Islet precursor cell (in vitro differentiated cells): ENCODE measurements at places on chromosomes 5 and 9.

DNA sequence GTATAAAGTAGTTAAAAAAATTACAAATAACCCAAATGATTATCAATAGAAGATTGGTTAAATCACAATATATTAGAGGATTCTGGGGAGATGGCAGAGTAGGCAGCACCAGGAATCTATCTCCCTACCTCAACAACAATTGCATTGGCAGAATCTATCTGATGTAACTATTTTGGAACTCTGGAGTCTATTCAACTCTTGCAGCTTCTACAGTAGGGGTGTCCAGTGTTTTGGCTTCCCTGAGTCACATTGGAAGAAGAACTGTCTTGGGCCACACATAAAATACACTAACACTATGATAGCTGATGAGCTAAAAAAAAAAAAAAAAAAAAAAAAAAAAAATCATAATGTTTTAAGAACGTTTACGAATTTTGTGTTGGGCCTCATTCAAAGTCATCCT is 29.2 kb upstream of the ECM2 start:
- DNase-seq = no peak

DNA sequence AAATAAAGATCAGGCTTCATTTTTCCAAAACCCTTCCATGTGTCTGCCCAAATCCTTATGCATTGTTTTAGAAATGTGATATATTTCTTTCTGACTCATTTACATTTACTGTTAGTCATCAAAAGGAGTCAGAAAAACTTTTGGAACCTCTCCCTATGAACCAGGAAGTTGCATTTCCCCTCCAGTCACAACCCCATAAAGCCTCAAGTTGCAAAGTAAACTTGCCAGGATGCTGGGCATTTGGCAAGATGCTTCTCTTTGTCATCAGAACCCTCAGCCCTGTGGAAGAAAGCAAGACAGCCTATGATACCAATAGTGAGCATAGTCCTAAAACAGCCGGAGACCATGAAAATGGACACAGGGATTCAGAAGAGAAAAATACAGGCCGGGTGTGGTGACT is 84.2 kb downstream of the MUSK start:
- DNase-seq = no peak

DNA sequence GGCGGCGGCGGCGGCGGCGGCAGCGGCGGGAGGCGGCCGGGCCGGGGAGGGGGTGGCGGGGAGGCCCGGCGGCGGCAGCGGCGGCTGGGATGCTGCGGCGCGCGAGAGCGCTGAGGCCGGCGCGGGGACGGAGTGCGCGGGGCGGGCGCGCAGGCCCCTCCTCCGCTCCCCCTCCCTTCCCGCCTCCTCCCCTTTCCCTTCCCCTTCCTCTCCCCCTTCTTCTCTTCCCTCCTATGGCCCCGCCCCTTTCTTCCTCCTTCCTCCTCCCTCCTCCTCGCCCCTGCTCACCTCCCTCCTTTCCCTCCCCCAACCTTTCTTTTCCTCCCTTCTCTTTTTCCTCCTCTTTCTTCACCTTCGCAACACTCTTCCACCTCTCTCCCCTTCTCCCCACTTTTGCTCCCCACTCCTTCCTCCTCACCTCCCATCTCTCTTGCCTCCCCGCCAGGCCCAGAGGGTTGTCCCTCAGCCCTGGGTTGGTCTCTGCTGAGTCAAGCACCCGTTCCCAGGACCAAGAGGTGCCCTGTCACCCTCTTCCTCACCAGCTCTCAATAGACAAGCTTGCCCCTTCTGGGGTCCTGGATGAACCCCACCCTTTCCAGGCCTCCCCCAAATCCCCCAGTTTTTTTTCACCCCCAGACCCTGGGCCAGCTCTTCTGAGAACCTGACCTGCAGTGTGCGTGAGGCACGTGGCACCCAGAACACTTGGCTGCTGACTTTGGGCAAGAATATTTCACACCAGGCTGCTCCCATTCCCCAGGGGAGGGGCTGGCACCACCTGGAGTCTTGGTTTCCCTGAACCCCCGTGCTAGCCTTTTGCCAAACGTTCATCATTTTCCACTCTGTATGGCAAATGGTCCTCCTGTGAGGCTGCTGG is at the start of gene SEMA4D:
TSS of gene SEMA4D (minus strand) at position 136 of the 874 bp plus-strand sequence. CDS start 92,657 bp downstream, outside the sequence.
- DNase-seq = peak; percentile 71

GRCh38 chr5:86407711-86408110 is 210.0 kb upstream of the COX7C start:
- no peak for DNase-seq

DNA sequence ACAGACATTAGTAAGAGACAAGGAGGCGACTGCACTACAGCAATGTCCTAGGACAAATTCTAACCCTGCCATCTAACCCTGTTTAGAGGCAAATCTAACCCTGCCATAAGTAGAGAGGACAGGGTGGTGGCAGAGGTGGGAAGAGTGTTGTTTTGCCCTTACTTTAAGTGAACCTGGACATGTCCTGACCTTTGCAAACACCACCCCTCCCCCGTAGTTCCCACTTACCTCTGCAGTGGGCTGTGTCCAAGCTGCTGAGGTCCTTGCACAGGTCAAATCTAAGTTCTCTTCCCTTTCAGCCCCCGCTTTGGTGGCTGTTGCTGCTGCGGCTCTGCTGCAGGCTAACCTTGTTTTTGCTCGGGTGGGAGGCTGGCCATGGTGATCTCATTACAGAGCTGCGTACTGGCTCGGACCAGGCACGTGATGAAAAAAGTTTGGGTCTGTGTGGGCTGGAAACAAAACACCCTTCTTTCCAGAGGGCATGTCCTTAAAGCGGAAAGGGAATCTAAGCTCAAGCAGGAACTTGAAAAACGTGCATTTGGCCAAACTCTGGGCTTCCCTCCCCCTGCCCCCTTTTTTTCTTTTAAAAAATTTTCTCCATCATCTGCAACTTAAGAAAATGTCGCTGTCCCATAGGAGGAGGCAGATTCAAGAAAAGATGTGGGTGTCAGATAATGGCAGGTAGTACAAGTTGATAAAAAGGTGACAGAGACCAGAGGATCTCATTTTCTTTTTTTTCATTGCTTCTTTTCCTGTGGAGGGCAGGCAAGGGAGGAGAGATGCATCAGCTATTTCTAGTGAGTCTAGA is at the start of gene FAXDC2:
TSS of gene FAXDC2 (minus strand) at position 349 of the 808 bp plus-strand sequence. CDS start 12,425 bp downstream, outside the sequence.
- DNase-seq = peak; percentile 91

GRCh38 chr9:116080561-116080960 is 73.0 kb upstream of the PAPPA start:
- no peak for DNase-seq

DNA sequence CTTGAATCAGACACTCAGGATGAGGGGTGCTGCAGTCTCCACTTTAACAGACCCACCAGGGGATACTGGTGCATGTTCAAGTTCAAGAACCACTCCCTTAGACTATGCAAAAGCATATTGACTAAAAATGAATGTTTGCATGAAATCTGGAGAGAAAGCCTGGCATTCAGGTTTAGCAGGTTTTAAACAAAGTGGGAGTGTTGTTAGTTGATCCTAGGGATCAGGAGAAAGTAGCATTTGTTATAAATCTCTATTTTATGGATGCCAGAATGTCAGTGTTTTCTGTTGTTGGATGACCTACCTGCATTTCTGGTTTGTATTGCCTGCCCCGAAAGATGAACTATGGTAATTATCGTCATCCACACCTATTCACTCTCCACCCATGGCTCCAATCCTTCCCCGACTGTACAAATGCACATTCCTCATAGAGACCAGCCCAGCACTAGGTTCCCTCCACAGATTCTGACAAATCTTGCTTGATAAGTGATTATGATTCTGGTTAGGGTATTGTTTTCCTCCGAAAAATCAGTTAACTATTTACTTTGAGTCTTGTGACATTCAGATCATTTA is 17.2 kb downstream of the TMEM252 start:
- no peak for DNase-seq

GRCh38 chr5:160315968-160316367 is 3.6 kb upstream of the CCNJL start:
- DNase-seq = peak; percentile 73

- DNase-seq = no peak
Measured at GRCh38 chr9:81225596-81225995, 463.8 kb downstream of the TLE1 start.

GRCh38 chr9:102966999-102967398 is 28.1 kb upstream of the CYLC2 start:
- no peak for DNase-seq

DNA sequence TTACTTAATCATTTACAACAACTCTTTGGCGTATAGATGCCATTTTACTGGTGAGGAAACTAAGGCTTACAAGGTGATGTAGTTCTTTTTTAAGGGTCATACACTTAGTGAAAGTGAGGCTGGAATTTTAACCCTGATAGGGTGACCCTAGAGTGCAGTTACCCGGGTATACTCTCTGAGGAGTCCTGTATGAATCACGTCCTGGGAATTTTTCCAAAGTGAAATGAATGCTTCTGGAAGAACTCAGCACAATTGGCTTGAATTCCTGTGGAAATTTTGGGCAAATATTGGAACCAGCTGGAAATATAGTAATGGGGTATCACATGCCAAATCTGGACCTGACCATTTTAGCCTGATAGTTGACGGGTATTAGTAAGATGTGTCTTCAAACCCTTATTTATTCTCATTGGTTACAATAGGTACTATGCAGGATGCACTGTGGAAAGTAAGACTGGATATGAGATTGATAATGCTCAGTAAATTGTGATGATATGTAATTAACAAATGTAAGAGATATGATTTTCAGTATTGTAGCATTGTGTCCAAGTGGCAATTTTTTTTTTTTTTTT is 14.8 kb downstream of the SUB1 start:
- no peak for DNase-seq

- DNase-seq = peak; percentile 27
Measured at GRCh38 chr9:135416664-135417290, 62.8 kb upstream of the PPP1R26 start.

DNA sequence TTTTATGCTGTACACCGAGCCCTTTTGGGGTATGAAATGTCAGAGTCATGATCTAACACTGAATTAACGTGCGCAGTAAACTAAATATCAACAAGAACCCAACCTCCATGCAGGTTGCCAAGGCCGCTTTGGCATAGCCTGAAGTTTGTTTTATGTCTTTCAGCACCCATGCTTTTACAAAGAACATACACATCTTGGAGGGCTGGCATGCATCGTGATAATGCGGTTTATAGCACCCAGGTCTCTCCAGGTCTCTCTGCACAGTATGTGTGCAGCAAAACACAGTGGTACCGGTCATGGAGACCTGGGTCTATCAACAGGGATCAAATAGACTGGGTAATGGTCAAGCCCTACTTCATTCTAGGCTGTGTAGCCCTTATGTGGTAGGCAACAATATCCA is 11.8 kb downstream of the NPR3 start:
- no peak for DNase-seq

DNA sequence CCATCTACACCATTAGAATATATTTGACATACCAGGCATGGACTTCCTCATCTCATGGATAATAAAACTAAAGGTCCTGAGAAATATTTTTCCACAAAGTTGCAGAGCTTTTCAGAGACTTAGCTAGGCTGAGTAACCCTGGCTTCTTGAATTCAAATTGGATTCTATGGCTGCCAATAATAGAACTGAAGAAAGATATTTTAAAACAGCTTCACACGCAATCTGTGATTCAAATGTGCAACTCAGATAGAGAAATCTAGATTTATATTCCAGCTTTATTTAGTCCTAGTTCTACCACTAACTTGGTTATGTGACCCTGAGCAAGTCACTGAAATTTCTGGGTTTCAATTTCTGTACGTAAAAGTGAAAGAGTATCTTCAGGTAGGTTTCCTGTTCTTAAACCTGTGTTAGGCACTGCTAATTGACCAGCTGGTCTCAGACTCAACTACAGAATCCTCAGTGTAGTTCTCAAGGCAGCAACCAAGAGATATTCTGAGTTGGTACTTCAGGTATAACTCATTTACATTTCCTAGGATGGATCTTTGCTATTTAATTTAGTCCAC is 235.3 kb downstream of the GABRB2 start:
- no peak for DNase-seq

DNA sequence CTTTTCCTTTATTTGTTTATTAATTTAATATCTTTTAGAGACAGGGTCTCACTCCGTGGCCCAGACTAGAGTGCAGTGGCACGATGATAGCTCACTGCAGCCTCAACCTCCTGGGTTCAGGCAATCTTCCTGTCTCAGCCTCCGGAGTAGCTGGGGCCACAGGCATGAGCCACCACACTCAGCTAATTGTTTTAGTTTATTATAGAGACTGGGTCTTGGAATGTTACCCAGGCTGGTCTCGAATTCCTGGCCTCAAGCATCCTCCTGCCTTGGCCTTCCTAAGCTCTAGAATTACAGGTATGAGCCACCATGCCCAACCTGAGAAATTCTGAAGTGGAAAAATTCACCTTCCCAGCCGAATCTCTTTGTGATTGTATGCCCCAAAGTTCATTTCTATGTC is 139.4 kb upstream of the SLC12A2 start:
- DNase-seq = peak; percentile 84

- DNase-seq = peak; percentile 76
Measured at GRCh38 chr9:134454476-134454857, 128.2 kb downstream of the RXRA start.

GRCh38 chr9:20395651-20396050 is 226.6 kb downstream of the MLLT3 start:
- DNase-seq = no peak

DNA sequence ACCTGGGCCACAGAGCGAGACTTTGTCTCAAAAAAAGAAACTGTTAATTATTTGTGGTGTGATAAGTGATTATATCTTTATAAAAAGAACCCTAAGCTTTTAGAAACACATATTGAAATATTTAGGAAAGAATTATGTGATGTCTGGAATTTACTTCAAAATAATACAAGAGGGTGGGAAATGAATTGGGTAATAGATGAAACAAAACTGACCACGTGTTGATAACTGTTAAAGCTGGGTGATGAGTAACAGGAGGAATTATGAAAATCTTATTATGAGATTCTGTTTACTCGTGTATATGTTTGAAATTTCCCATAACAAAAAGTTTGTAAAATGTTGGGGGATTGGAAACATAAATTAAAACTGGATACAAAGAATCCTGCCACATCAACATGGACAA is 33.0 kb upstream of the PPP2CA start:
- DNase-seq = no peak

- no peak for DNase-seq
Measured at GRCh38 chr5:96252596-96252995, 180.5 kb downstream of the PCSK1 start.

DNA sequence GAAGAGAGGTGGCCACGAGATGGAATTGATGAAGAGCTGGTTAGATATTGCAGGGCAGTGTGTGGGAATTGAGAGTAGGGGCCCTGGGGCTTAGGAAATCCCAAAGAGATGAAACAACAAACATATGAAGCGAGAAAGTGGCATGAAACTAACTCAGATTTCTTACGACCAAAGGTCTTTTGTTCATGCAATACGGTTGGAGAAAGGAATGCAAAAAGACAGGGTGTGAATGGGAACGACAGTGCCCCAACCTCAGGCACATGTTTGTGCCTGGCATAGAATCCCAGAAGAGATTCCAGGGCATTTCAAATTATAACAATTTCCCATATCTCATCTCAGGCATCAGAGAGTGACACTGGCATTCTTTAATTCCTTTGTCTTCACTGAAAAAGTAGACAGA is 199.2 kb downstream of the ACTL7B start:
- no peak for DNase-seq

GRCh38 chr9:100600521-100601079 is 22.7 kb downstream of the CAVIN4 start:
- no peak for DNase-seq

GRCh38 chr5:62100201-62100600 is 205.8 kb upstream of the KIF2A start:
- DNase-seq = no peak
